Activated CD4-positive, alpha-beta T cell treated with anti-CD3 and anti-CD28 coated beads, Interleukin-2, amount 50 U/mL, for 48 hours (primary cell): ENCODE measurements at places on chromosomes 5 and 9.
A peak's percentile ranks its signal among the peaks of the same experiment; 100 is the strongest.

DNA sequence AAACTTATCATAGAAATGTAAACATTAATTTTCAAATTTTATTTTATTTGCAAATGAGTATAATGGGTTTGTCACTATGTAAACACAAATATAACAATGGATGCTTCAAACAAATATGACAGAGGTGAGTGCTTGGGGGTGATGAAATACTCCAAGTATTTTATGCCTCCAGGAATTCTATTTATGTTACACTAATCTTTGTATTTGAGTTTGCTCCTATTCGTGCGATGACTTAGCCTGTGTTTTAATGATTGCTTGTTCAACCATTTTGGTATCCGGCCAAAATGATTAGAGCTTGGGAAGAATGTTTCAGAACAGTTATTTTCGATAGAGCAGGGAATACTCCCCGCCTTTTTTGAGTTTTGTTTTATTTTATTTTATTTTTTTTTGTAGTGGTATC lies 5.0 kb downstream of the DMRT2 start:
- no peak for DNase-seq

DNA sequence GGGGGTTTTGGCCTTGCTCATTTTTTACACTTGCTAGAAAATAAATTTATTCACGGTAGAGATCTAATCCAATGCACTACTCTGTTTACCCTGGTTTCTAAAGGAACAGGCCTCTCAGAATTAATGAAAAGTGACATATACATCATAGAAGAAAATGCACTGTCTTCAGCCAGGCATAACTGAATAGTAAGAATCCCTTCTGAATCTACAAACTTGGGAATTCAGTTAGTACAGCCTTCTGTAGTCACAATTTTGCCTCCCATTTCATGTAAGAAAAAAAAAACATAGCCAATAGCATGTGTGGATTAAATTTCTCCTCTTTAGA lies 197.3 kb downstream of the CAAP1 start:
- DNase-seq: no peak

DNA sequence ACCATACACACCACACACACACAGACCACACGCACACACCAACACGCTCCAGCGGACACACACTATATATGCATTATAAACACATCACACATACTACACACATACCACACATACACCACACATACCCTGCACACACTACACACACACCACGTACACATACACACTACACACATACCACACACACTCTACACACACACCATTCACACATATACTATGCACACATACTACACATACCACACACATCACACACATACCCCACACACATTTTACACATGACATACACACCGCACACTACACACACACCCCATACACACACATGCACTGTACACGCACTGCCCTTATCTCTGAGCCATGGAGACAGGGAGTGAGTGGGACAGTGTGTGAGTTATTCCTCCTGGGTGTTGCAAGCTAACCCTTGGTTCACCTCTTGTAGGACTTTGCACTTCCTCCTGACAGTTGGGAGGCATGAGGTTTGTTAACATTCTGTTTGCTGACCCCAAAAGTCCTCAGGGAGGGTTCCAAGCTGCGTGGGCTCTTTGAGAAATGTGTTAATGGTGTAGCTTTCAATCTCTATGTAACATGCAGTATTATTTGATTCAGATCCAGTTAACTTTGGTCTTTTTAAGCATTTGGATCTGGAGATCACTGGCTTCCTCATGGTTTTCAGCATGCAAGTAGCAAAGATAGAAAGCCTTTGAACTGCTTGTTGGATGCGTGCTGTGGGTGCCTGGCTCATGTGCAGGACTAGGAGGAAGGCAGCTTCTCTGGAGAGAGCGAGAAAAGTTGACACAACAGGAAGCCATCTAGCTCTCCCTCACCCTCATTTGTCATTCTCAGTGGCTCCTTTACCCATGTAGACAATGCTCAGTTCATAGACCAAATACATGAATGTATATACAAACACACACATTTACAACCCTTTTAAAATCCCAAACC lies 13.7 kb downstream of the IL31RA start:
- no peak for DNase-seq

DNA sequence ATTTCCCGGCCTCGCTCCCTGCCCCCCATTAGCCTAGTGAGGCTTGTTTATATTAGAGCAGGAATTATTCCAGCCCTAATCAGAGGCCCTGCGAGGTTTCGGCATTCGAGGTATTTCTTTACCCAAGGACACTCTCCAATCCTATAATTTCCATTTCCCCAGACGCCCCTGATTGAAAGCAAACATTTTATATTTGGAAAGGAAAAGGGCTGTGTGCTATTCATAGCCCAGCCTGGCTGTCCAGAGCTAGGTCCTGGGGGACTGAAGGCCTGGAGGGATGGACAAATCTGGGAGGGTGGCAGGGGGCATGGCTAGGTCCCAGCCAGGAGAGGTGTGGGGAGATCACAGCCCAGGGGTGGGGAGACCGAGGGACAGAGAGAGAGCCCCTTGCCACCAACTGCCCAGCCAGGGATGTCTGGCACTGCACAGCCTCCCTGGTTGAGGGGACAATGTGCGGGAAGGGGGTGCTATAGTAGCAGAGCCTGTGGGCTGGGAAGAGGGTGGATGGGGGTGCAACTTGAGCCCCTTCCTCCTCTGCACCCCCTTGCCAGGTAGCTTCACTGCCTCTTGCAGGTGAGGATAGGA lies 125.1 kb downstream of the BARX1 start:
- no peak for DNase-seq

GRCh38 chr5:94359880-94360279 lies 258.5 kb downstream of the KIAA0825 start:
- DNase-seq: no peak

DNA sequence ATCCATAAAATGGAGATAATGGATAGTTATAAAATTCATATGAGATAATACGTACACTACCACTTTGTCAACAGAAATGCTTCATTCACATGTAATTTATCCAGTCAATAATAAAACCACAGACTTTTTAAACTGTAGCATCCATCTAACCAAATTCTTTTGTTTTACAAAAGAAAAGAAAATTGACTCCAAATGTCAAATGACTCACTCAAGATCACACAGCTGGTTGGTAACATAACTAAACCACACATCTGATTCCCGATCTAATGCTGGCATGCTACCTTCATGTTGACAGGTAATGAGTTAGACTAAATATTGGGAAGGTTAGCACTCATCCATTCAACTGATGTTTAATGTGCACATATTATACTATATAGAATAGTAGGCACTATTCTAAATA lies 4.9 kb downstream of the FRMD3 start:
- no peak for DNase-seq

DNA sequence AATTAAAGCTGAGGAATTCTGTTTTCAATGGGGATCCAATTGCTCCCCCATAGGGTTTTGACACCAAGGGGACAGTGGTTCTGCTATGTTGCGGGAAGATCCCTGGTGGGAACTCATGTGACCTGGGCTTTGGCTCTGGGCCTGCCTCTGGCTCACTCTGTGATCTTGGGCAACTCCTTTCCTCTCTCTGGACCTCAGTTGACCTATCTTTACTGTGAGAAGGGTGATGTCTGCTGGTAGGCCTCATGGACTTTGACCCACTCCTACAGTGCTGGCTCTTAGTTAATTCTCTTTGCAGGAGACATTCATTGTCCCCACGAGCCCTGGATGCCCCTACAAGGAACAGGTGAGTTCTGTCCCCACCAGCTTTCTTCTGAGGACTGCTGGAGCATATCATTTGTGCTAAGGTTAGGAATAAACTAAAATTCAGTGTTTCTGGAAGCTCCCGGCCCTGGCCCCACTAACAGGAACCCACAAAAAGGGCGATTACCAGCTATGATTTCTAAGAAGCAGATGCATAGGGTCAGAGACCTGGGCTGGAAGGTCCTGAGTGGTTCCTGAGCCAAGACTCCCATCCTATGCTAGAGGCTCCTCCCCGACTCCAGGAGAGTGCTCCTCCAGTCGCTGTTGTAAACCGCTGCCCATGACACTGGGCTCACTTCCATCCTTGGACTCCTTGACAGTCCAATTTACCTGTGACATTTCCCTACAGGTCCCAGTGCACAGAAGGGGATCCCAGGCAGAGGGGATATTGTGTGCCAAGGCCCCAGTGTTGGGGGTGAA lies 218.3 kb downstream of the PAX5 start:
- no peak for DNase-seq

DNA sequence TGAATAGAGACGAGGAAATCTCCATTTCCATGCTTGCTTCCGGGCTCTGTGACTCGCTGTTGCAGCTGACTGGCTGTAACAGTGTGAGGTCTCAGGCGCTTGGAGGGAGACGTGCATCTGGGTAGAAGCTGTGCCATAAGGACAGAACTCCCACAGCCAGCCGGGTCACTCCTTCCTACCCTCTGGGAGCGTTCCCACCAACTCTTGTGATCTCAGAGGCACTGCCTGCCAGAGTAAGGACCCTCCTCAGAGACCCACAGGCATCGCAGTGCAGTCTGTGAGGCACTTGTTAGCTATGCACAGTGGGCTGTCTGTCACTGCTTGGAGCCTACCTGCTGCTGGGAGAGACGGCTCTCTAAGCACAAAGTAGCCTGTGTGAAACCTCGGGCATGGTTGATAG lies 203.4 kb upstream of the SEMA6A start:
- no peak for DNase-seq

- DNase-seq: no peak
These were observed 410.2 kb downstream of the PSAT1 start for GRCh38 chr9:78707080-78707479.

GRCh38 chr5:65803699-65804391 lies 81.8 kb downstream of the NLN start:
- peak; percentile 8 for DNase-seq

- DNase-seq: no peak
These were observed 4.7 kb upstream of the SLC25A46 start for GRCh38 chr5:110734101-110734500.

DNA sequence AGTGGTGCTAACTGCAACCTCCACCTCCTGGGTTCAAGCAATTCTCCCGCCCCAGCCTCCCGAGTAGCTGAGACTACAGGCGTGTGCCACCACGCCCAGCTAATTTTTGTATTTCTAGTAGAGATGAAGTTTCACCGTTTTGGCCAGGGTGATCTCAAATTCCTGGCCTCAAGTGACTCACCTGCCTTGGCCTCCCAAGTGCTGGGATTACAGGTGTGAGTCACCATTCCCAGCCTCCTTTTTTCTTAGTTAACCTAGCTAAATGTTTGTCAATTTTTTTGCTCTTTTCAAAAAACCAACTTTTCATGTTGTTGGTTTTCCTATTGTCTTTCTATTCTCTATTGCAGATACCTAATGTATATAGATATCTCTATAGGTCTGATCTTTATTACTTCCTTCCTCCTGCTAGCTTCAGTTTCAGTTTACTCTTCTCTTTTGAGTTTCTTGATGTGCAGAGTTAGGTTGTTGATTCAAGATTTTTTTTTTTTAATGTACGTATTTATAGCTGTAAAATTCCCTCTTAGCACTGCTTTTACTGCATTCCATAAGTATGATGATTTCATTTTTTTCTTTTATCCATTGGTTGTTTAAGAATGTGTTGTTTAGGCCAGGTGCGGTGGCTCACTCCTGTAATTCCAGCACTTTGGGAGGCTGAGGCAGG lies 32.9 kb downstream of the FGD3 start:
- peak; percentile 16 for DNase-seq

GRCh38 chr5:102893942-102894341 lies 138.8 kb downstream of the PAM start:
- DNase-seq: no peak
